Mammary epithelial cell (primary cell): ENCODE measurements at places on chromosomes 16 and 17. TPM values are rescaled to one million over a fixed set of nuclear protein-coding genes. Genes with fewer than 3 reads are reported as not detected.

SDF2 gene
- total RNA-seq: 25.0 and 37.7 TPM in 2 replicates

FNDC8 gene
- not detected for total RNA-seq

HCRT gene
- total RNA-seq: not detected

TBC1D26 gene
- total RNA-seq: not detected in 2 replicates

DNA sequence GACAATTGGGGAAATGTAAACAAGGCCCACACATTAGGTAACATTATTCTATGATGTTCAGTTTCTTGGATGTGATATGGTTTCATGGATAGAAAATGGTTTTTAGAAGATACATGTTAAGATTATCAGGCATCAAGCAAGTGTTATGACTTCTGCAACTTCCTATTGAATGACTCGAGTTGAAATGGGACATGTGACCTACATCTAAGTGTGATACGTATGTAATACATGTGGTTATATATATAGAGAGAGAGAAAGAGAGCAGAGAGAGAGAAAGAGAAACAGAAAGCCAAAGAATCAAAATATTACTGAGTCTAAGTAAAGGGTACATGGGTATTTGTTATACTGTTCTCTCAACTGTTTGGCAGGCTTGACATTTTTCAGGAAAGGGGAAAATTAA lies 1.7 kb downstream of the TMEM170A start:
- DNase-seq: no peak

DNA sequence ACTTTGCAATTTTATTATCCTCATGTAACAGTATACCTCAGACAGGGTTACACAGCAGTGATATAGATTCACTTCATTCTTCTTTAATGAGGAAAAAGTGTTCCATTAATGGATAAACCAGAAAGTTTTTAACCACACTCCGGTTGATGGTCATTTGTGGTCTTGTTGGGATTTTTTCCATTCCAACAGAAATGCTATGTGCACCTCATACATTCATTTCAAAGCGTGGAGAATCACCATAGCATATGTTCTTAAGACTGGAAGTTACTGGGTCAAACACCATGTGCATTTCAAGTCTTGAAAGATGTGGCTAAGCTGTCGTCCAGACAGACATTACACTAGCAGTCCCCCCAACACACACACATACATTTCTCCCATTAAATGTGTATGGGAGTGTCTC lies 245.8 kb upstream of the CDH5 start:
- no peak for DNase-seq

GRCh38 chr16:7086822-7087616 lies 245.6 kb upstream of the RBFOX1 start:
- no peak for DNase-seq

DNA sequence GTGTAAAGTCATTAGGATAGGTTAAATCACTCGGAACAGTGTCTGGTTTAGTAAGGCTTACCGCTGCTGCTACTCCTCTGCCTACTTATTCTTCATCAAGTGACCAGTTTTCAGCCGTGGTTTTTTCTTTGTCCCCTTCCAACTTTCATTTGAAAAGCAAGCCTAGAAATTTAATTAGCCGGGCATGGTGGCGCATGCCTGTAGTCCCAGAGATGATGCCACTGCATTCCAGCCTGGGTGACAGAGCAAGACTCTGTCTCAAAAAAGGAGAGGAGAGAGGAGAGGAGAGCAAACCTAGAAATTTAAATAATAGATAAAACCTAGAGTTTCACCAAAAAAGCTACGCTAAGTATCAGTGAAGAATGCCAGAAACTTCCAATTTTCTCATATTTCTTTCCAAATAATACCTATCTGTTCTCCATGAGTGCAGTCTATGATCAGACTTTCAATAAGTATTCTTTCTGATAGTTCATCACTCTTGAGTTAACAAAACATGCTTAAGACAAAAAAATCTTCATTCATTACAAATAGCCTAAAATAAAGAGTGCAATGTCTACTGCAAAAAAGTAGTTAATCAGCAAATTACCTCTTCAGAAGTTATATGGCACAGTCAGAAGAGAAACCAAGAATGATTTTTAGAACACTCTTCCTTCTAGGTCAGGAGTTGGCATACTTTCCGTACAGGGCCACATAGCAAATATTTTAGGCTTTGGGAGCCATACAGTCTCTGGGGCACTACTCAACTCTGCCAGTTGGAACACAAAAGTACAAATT lies 15.1 kb downstream of the ANKFY1 start:
- no peak for DNase-seq

DNA sequence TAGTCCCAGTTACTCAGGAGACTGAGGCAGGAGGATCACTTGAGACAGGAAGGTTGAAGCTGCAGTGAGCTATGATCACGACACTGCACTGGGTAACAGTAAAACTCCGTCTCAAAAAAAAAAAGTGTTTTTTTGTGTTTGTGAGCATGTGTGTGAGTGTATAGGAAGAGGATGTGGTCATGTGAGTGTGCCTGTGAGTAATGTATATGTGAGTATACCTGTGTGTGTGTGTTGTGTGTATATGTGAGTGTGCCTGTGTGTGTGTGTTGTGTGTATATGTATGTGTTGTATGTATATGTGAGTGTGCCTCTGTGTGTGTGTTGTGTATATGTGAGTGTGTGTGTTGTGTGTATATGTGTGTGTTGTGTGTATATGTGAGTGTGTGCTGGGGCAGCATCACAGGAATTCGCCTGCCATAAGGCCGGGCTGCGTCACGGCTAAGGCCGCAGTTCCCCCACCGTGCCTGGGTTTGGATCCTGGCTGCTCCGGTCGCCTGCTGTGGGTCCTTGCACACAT lies 21.4 kb upstream of the NPTX1 start:
- DNase-seq: no peak

DNA sequence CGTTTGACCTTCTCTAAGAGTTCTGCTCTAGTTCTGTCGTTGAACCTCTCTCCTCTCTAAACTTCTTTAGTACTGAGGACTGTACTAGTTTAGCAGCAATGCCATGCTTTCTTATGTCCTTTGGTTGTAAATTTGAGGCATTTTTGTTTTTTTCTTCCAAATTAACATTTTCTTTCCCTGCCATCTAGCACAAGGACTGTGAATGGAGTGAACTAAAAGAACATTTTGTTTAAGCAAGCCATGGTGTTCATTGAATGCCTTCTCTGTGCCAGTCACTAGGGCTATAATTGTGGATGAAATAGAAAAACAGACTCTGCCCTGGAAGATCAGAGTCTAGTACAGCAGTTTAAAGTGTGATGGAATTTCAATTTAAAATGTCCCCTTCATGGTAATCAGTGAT lies 137.9 kb downstream of the FTO start:
- DNase-seq: no peak

GRCh38 chr17:65568918-65569317 lies 7.5 kb upstream of the AXIN2 start:
- no peak for DNase-seq

- DNase-seq: no peak
Measured at GRCh38 chr17:45143767-45144198, 4.5 kb upstream of the HEXIM1 start.

- DNase-seq: no peak
Measured at GRCh38 chr17:28982131-28982793, 23.6 kb downstream of the SEZ6 start.

- DNase-seq: no peak
Measured at GRCh38 chr16:28821874-28822519, 802 bp upstream of the ATXN2L start.

- no peak for DNase-seq
Measured at GRCh38 chr16:74778646-74779045, 4.0 kb upstream of the FA2H start.
